Activated gamma-delta T cell (primary cell): ENCODE measurements at places on chromosomes 2 and 18.

- DNase-seq, result no peak
Observed at GRCh38 chr2:73759285-73759764, 20.6 kb downstream of the DUSP11 start.

- DNase-seq, result no peak
Observed at GRCh38 chr2:112605926-112606325, 21.5 kb downstream of the CHCHD5 start.

GRCh38 chr18:27073404-27073830, 111.7 kb downstream of the CHST9 start:
- DNase-seq, result no peak

DNA sequence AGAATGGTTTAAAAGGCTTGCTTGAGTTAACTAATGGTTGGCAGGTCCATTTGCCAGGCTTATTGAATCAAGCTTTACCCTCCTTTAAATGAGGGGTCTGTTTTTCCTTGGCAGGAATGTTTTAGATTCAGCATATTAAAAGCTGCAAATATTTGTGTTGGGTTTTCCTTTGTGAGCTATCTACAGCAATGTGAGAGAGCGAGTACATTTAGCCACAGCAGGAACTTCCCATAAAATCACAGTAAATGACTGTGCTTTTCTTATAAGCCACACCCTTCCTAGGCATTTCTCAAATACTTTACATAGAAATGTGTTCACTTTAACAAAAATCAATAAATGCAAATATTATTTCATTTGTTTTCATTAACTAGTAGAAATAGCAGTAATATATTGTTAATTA, 23.9 kb downstream of the CALCRL start:
- DNase-seq, result no peak

DNA sequence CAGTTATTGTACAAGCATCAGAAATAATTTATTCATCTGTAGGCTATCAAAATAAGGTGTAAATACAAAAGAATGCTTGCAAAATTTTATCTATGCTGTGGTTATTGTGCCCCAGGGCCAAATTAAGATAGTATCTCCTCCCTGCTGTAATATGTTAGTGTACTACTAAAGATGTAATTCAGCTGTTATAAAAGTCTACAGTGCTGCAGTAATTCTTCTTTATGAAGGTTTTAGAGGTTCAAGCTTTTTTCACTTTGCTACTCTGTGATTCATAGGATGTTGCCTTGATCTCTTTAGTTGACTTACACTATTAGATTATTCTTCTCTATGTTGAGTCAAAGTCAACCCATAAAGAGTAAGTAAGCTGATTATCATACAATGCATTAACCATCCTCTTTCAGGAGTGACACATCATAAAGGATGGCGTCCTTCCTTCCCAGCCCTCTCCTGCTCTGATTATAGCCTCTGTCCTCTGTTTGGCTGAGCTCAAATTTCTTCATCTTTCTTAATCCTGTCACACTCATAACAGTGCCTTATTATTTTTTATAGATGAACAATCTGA, 29.3 kb upstream of the DYNAP start:
- no peak for DNase-seq

DNA sequence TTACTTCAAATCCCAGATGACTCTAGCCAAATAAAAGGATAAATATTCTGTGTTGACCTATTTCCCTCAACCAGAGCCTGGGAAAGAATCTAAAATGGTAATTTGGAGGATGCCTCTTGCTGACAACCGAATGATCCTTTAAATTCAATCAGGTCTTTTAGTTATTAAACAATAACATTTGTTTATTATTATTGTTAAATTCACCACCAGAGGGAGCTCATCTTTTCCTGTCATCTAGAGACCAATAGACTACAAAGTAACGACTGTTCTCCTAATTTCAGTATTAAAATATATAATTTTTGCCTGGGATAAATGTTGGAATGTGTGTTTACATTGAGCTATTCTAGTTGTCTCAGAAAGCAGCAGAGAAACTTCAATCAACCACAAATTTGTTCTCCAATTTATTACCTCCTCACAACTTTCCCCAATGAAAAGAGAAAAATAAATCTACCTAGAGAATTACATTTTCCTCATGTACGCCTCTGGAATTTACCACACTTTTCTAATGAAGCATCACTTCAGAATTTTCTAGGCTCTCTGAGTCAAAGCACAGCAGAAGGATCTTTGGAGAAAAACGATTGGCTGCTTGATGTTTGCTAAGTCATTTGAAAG, 142.7 kb downstream of the SCG2 start:
- no peak for DNase-seq

GRCh38 chr2:160347269-160347863, 146.2 kb downstream of the RBMS1 start:
- DNase-seq, result no peak

DNA sequence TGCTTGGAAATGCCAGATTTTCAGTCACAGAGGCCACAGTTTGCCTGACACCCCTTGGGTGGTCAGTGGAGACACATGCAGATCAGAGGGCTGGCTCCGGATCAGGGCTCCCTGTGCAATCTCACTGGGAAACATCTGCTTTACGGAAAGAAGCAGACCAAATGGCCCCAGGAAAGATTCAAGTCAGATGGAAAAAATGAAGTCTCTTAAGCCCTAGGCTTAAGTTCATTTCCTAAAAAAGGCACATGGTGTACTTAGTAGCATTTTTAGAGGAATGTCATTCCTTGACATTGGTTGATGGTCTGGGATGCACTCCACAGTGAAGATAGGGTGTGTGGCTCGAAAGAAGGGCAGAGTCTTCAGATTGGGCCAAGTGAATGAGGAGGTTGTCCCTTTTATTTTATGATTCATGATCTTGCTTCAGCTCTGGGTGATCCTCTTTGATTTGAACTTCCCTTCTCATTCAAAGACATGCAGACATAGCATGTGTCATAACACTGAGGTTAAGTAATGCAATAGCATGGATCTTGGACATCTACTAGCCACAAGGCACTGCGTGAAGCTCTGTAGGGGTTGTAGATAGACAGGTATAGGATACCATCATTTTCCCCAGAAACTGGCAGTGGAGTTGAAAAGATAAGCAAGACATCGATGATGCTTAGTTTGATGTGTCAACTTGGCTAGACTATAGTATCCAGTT, 56.5 kb downstream of the KCNE4 start:
- no peak for DNase-seq

DNA sequence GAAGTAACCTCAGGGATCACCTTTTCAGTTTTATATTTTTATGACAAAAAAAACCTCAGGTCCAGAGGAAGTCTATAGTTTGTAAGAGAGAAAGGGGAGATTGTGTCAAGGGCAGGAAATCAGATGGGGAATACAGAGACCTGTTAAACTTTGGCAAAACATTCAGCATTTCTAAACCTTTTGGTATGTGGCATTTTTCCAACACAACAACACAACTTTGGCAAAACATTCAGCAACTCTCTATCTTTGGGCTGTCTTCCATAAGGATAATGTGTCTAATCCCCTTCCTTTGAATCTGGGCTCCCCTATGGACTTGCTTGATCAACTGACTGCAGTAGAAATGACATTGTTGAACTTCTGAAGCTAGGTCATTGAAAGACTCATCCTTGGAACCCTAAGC, 220.6 kb upstream of the CCDC68 start:
- no peak for DNase-seq

DNA sequence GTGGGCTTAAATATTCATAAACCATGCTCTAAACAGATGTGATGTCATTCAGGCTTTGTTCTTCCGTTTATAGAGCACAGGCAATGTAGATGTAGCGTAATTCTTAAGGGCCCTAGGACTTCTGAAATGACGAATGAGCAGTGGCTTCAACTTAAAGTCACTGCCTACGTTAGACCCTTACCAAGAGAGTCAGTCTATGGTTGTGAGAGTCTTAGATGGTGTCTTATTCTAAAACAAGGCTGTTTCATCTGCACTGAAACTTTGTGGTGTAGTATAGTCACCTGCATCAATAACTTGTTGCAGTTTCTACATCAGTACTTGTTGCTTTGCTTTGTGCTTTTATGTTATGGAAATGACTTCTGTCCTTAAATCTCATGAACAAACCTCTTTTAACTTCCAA, 56.0 kb downstream of the PIK3C3 start:
- no peak for DNase-seq

DNA sequence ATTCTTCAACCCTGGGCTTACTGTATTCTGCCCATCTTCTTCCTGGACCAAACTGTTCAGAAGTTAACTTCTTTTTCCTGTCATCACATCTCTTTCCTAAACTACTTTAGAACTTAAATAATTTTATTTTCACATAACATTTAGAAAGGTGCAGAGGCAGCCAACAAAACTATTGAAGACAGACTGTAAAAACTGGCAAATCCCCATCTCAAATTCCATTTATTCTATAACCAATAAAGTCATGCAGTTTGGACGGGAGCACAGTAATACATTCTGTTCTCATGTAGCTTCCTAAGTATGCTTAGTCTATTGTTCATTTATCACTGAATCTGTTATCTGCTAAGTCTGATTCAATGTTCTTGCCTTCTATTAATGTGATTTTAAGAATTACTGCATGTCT, 99.1 kb downstream of the SMAD2 start:
- no peak for DNase-seq

- DNase-seq, result no peak
Observed at GRCh38 chr2:3201281-3201680, 176.3 kb downstream of the EIPR1 start.

- no peak for DNase-seq
Observed at GRCh38 chr2:235746257-235746934, 252.6 kb downstream of the AGAP1 start.

DNA sequence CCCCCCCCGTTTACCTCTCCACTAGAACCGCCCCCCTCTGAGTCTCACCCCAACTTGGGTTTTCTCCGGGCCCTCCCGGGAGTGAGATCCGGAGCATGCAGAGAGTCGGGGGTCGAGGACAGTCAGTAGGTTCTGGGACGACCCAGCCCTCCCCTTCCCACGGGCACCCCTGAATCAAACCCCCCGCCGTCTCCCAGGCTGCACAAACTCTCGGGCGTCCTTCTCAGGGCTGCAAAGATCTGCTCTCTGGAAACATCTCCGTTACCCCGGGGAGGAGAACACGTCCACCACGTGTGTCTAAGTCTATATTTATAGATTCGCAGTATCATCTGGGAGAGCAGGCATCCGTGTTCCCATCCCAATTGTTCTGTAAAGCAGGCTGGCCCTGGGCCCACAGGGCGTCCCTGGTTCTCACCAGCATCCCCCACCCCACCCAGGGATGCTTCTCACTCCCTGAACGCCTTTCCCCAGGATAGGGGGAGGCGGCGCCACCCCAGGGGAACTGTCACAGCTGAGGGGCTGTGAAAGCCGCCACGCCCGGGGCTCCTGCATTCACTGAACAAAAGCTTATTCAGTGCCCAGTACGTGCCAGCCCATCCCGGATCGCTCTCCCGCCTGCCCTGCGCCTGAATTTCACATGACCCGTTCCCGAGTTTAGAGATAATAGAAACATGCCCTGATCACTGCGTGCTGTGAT, 765 bp upstream of the DIPK1C start:
- no peak for DNase-seq

GRCh38 chr18:76972846-76973519, 150.6 kb downstream of the ZNF236 start:
- no peak for DNase-seq

DNA sequence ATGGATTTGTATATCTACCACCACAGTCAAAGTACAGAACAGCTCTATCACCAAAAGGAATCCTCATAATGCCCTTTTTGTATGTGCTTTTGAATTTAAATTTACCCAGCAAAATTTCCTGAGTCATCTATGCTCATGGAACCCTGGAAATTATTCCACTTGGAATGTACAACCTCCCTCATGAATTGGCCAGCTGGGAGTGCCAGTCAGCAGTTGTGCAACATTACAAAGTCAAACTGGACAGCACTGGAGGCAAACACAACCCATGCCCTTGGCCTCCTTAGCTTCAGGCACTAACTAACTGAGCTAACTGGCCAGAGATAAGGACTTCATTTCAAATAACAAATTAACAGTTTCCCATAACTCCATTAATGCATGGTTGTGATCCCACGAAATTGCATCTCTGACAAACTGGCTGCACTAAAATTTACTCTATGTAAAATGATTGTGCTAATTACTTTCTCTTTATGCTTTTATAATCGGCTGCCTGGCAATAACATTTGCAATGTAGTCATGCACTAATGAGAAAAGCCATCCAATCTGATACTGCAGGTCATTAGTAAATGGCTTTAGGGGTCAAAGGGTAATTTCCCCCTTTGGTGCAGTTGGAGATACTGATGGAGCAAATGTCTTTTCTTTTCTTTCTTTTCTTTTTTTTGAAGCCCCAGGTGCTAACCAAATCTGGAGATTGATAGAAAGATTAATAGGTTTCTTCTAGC, 270.5 kb downstream of the ACTR3 start:
- no peak for DNase-seq

DNA sequence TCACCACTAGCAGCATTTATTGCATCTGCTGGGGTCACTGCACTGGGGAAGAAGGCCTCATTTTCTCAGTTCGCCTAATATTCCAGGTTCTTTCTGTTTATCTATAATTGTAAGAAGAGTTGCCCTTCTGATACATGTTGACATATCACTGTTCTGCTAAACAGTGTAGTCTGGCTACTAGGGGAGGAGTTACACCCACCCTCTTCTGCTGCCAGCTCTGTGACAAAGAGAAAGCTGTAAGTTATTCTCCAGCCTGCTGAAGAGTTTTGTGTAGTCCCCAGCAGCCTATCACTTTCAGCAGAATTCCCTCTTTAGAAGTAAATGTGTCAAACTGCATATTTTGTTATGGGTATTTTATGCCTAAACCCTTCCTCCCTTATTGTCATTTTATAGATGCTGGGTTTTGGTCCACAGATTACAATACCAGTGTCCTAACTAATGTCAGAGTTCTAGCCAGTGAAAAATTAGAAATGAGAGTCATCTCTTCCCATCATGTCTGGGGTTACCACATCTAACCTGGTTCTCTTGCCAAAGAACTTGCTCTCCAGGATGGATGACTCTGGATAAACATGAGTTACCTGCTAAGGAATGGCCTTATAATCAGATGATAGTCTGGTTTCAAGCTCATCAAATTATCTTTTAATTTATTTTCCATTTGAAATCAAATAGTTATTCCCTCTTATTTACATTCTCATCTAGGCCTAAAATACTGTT, 5.6 kb upstream of the MBOAT2 start:
- no peak for DNase-seq

DNA sequence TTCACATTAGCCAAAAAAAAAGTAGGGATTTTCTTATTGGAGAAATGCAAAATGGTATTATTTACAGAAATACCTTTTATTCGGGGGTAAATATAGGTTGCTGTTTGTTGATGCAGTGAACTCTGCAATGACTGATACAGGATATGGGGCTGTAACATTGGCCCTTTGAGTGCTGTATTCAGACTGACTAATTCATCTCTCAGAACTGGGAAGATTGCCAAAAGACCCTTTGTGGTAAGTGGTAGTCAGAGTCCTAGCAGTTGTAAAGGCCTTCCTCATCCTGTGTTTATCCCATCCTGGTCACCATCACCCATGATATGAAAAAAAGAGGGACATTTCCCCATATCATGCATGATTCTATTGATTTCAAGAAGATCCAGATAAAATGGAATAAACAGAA, 14.0 kb upstream of the DCC start:
- DNase-seq, result no peak

DNA sequence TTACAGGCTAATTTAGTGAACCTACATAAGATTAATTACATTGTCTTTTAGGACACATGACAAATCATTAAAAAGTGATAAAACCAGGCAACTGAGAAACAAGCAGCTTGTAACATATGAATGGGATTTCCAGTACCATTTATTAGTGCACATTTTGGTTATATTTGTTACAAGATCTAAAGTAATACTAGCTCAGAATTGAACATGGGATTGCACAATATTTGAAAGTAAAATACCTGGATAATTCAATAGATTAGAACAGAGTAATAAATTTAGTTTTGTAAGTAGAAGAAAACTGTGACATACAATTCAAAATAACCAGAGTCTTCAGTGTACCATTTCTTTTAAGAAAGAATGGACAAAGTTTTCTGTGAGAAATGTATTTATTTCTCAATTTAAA, 1400.7 kb upstream of the ACVR2A start:
- DNase-seq, result no peak
